ENCODE measurements at places on chromosomes 4 and X. TPM values are rescaled to one million over a fixed set of nuclear protein-coding genes. Genes with fewer than 3 reads are reported as not detected.
A peak's percentile ranks its signal among the peaks of the same experiment; 100 is the strongest.

The CT45A10 gene
- not detected for total RNA-seq

The S100G gene
- not detected for total RNA-seq

The TBX22 gene
- not detected for total RNA-seq

The PITX2 gene
- total RNA-seq: 2.1 TPM

The DRD5 gene
- total RNA-seq: not detected

The ZMAT1 gene
- 0.36 TPM for total RNA-seq

- no peak for ATAC-seq
Observed at GRCh38 chr4:150814873-150815272, 200.2 kb downstream of the LRBA start.

- no peak for ATAC-seq
Observed at GRCh38 chr4:119394826-119395225, 72.9 kb upstream of the FABP2 start.

GRCh38 chr4:109944591-109944990 is 31.9 kb downstream of the EGF start:
- ATAC-seq: no peak

- ATAC-seq: peak; percentile 47
Observed at GRCh38 chr4:109826719-109827118, 1.1 kb upstream of the RRH start.

DNA sequence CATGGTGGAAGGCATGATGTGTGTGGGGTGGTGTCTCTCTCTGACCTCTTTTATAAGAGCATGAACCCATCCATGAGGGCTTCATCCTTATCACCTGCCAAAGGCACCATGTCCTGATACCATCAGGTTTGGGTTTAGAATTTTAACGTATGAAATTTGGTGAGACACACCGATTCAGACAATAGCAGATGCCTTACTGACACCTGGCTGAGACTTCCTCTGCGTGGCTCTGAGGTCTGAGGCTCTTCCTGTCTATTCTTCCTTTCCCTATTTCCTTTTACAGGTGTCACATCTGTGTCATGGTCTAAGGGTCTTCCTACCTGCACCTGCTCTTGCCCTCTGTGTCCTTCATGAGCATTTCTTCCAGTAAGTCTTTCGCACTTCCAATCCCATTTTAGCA is 320.7 kb upstream of the CLNK start:
- no peak for ATAC-seq

- peak; percentile 24 for ATAC-seq
Observed at GRCh38 chr4:73070074-73070390, 516 bp upstream of the COX18 start.

- ATAC-seq: no peak
Observed at GRCh38 chr4:39526765-39527295, 409 bp downstream of the UGDH start.

DNA sequence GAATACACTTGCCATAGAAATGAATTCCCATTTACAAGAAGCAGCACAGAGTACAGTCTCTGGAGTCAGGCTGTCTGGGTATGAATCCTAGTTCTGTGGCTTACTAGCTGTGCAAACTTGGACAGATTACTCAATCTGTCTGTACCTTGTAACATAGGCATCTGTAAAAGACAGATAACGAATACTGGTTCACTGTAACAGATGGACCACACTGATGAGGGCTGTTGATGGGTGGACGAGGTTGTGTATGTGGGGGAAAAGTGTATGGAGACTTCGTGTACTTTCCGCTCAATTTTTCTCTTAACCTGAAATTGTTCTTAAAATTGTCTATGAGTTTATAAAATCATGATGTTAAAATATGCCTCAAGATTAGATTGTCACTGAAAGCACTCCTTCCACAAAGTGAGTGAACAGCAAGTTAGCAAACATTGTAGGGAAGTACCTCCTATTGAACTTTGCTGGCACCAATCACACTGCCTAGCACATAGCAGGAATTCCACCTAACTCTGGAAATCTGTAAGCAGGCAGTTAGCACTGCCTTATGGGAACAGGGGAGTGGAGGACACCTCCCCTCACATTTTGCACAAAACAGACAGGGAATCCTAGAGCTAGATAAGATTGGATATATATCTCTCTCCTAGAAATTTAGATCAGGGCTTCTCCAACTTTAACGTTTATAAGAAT is 6.5 kb upstream of the EXOSC9 start:
- ATAC-seq: no peak

All from esophagus mucosa (tissue), 1 donor.